Stimulated activated CD4-positive, alpha-beta T cell treated with anti-CD3 and anti-CD28 coated beads, Interleukin-12 subunit alpha, Interleukin-12 subunit beta, amount 100 ng/mL, for 48 hours (primary cell): ENCODE measurements at places on chromosomes 7 and 10.

- no peak for DNase-seq
Observed at GRCh38 chr7:2517026-2517425, 2.5 kb upstream of the LFNG start.

- no peak for DNase-seq
Observed at GRCh38 chr7:86784765-86785164, 141.1 kb downstream of the GRM3 start.

- DNase-seq = no peak
Observed at GRCh38 chr7:16914771-16915170, 33.0 kb upstream of the AGR3 start.

DNA sequence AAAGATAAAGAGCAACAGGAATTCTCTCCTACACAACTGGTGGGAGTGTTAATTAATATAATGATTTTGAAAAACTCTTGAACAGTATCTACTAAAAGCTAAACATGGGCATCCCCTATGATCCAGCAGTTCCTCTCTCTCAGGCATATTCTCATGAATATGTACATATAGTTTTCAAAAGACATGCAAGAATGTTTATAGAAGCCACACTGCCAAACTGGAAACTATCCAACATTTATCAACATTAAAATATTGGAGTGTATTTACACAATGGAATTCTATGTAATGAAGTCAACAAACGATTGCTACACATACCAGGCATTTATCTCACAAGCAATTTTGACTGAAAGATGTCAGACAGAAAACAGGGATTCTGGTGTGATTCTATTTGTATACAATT lies 404.5 kb upstream of the ANKRD30A start:
- no peak for DNase-seq

DNA sequence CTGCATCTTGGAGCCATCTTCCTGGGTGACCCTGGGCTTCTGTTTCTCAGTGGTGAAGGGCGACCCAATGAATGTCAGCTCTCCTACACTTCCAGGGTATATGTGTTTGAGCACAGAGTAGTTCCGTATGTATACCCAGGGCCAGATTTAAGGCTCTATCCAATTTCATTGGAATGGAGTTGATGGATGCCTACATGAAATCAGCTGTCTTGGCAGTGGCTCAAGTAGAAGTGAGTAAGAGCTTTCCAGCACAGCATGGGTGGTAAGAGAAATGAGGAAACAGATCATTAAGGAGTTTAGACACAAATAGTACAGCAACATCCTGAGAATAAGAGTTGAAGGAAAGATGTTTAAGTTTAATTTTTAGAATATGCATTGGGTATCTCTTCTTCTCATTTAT lies 433.0 kb downstream of the PAXIP1 start:
- DNase-seq = no peak

- no peak for DNase-seq
Observed at GRCh38 chr10:61346796-61347413, 106.3 kb downstream of the TMEM26 start.

DNA sequence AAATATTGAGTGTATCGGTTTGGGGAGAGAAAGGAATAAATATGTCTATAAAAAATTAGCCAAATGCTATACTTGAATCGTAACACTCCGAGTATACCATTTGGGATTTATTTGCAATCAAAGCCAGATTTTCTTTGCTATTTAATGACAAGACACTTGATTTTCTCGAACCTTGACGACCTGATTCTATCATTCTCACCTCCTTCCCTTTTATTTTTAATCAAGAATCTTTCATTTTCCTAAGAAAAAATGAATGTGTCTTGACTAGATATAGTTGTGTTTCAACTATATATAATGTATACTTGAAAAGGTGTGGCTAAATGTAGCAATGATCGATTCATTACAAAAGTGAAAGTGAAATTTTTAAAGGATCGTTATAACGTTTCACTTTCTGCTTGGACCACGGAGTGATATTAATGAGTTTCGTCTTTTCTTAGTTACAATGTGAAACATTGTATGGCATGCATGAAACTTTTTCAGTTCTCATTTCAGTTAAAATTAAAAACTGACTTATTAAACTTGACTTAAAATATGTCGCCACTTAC lies 562 bp downstream of the NUB1 start:
- no peak for DNase-seq

- no peak for DNase-seq
Observed at GRCh38 chr7:1366801-1367405, 92.4 kb downstream of the MICALL2 start.

DNA sequence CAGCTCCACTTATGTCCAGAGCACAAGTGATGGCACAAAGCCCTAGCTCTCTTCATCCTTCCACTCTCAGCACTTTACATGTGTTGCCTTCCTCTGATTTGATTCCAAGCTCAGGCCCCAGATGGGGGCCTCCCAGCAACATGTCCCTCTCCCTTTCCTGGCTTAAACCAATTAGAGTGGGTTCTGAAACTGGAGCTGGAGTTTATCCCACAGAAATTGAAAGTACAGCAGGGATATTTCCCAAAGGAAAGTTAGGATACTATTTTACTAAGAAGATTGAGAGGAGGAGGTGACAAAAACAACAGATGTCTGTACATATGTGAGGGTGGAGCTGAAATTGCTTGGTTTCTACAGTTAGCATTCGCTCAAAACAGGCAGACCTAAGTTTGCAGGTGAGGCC lies 724.6 kb downstream of the AUTS2 start:
- no peak for DNase-seq

GRCh38 chr7:36301914-36302771 lies 87.5 kb upstream of the ANLN start:
- DNase-seq = no peak

DNA sequence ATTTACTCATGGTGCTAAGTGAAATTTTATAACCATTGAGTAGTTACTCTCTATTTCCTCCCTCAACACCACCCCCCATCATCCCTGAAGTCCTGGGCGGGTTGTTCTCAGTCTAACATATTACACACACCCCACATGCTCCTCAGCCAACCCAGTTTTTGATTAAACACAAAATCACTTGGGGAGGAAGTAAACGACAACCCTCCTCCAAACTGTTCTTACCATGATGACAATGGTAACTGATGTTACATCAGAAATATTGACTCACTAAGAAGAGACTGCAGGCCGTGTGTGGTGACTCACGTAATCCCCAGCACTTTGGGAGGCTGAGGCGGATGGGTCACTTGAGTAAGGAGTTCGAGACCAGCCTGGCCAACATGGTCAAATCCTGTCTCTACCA lies 44.2 kb downstream of the RAB11FIP2 start:
- DNase-seq = peak; percentile 6

DNA sequence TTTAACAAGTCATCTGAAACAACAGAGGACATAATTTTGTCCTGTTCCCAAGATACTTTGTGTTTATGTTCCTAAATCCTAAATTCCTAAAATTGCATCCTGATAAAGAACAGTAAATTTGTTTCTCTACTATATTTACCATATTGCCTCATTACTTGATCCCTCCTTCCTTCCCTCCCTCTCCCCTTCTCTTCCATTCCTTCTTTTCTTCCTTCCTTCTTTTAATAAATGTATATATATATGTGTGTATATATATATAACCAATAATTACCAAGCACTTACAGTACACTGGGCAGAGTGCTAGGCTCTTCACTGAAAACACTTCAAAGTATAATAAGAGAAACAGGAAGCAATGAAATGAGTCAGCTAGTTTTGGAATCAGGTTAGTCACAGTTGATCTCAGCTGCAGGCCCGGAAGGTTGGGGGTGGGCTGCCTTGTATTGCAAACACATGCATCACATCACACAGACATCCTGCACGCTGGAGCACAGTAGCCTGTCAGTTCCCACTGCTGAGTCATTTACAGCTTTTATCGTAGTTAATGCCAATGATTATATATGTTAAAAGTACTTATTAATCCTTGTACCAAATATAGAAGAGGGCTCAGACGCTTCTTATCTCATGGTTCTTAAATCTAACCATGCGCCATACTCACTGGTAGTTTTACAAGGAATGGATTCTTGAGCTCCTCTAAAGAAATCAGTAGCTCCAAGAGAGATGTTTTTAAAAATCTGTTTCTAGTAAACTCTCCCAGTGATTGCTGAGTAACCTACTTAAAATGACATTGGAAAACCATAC lies 551.7 kb downstream of the GRM8 start:
- peak; percentile 45 for DNase-seq

- DNase-seq = no peak
Observed at GRCh38 chr10:65534771-65535170, 1391.1 kb upstream of the LRRTM3 start.

GRCh38 chr10:29598851-29599311 lies 35.9 kb downstream of the SVIL start:
- no peak for DNase-seq

- DNase-seq = no peak
Observed at GRCh38 chr7:37833107-37833817, 15.1 kb upstream of the NME8 start.

DNA sequence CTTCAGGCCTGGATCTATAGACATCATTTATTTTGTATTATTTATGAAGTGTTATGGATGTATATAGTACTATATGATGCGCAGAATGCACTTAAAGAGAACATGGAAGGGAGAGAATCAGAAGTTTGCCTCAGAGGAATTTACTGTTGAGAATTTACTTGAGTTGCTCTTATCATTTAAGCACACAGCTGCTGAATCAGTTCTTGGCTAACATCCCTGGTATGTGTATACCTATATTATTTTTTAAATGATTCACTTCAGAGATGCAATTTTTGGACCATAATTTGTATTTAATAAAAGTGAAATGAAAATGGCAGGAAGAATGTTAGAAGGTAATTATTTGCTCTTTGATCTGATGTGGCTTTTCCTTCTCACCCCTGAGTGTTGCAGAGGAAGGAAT lies 191.6 kb downstream of the BICC1 start:
- no peak for DNase-seq

- peak; percentile 10 for DNase-seq
Observed at GRCh38 chr7:98802088-98802780, 67.6 kb downstream of the TMEM130 start.

GRCh38 chr7:130131191-130131834 lies 61.0 kb downstream of the KLHDC10 start:
- DNase-seq = no peak

DNA sequence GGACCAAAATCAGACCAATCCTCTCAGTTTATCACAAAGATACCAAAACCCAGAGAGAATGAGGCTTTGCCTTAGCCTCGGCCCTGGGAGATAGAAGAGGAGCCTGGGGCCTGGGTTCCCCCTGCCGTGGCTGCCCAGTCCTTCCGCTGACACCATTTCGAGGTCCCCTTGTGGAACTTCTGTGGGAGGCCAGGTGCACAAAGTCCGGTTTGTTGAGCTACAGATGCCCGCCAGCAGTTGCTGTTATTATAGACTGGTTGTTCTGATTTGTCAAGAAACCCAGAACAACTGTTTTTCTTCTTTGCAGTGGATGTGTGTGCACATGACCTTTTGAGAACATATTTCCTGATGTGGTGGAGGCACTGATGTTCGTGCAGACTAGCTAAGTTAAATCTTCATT lies 47.6 kb downstream of the CUX1 start:
- DNase-seq = no peak

DNA sequence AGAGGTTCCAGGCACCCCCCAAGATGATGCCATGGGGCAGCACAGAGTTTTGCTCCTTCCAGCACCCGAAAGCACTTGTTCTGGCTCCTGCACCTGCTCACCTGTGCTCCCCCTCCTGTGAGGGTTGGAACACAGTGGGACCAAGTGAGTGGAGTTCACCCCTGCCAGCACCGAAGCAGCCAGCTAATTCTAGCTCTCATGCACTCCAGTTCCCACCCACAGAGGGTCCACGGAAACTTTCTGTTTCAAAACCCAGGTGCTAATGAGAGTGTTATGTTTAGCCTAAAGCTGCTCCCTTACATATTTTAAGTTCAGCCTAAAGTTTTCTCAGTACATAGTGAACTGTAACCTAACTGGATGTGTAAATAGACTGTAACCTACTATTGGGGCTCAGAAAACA lies 42.6 kb upstream of the SLC35G1 start:
- no peak for DNase-seq

DNA sequence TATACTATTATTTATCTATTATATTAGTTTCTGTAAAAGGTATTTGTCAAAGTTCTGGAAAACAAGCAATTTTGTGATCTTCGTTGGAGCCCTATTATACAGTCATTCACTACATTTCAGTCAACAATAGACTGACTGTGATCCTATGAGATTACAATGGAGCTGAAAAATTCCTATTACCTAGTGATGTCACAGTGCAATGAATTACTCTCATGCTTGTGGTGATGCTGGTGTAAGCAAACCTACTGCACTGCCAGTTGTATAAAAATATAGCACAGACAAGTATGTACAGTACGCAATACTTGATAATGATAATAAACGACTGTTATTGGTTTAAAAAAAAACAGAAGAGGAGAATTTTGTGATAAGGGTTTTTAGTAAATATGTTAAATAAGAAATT lies 21.4 kb downstream of the OR6V1 start:
- DNase-seq = no peak

DNA sequence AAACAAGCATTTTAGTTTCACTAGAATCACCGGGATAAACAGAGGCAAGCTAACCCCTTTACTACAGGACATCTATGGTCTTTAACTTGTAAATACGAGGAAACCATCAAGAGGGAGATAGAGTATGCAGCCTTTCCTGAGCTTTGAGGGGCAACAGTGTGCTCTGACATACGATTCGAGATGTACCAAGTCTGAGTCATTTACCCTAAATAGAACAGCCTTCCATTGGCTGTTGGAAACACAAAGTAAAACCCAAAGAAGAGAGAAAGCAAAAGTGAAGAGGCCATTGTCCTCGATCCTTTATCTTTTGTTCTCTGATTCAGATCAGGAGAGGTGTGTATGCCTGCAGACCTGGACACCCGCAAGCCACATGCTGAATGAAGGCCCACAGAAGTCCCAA lies 289.5 kb downstream of the KCNMA1 start:
- DNase-seq = no peak

DNA sequence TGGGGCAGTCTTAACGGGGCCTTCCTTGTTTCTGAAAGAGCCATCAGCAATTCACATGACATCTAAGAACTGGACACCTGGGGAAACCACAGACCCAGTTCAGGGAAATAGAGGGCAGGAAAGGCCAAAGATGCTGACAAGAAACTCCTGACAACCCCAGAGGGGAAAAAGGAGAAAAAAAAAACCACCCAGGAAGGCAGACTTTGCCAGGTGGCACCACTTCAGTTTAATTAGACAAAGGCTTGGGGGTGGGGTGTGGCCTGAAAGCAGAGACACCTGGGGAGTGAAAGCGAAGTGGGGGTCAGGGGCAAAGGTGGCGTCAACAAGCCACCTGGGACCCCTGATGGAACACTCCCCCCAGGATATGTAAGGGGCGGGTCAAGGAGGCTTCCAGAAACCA lies 53.6 kb downstream of the RAB11FIP2 start:
- no peak for DNase-seq
